ENCODE measurements at places on chromosomes 3 and 15.

- DNase-seq, result no peak
Observed at GRCh38 chr3:49121132-49121736, 611 bp upstream of the USP19 start.

DNA sequence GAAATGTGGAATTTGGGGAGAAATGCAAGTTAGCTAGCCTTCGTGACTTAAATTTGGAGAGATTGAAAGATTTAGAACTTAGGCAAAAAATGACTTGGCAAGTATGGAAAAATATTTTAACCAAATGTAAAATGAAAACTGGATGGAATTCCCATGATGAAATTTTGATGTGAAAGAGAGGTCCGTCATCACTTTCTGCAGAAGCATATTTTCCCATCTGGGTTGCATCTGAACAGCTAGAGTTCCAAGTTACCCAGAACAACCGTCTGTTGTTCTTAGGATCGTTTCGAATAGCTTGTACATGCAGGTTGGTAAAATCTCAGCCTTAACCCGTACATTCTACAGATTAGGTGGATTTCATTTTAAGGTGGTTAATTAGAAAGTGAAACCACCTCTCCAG, 136.3 kb downstream of the GHSR start:
- no peak for DNase-seq

GRCh38 chr3:27649277-27649676, 72.8 kb downstream of the EOMES start:
- no peak for DNase-seq

GRCh38 chr15:41205315-41205714, 25.2 kb downstream of the EXD1 start:
- no peak for DNase-seq

- DNase-seq, result no peak
Observed at GRCh38 chr3:356952-357351, 160.4 kb downstream of the CHL1 start.

DNA sequence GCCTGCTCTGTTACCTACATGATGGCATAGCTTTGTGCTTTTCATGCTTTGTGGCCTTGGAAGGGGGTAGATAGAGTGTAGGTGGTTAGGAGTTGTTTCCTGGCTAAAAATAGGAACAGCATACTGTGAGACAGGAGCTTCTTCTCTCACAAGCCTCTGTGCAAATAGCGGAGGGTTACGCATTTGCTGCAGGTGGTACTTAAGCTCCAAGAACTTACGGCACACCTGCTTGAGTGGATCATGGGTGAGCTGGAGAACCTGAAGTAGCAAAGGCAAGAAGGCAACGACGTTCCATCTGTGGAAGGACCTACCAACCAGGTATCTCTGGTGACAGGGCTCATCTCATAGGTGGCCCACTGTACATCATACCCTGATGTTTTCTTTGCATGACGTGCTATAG, 66.0 kb downstream of the ST6GAL1 start:
- no peak for DNase-seq

Measured in stimulated activated CD4-positive, alpha-beta T cell treated with anti-CD3 and anti-CD28 coated beads, TNF-alpha, amount 100 ng/mL, for 1 hour (primary cell).